ENCODE measurements at places on chromosomes 6 and 20. TPM values are rescaled to one million over a fixed set of nuclear protein-coding genes. Genes with fewer than 3 reads are reported as not detected.

DNA sequence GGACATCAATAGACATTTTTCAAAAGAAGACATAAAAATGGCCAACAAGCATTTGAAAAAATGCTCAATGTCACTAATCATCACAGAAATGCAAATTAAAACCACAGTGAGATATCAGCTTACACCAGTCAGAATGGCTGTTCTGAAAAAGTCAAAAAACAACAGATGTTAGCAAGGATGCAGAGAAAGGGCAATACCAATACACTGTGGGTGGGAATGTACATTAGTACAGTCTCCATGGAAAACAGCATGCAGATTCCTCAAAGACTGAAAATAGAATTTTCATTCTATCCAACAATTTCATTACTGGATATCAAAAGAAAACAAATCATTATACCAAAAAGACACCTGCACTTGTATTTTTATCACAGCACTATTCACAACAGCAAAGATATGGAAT is 85.3 kb downstream of the DCDC2 start:
- no peak for DNase-seq

DNA sequence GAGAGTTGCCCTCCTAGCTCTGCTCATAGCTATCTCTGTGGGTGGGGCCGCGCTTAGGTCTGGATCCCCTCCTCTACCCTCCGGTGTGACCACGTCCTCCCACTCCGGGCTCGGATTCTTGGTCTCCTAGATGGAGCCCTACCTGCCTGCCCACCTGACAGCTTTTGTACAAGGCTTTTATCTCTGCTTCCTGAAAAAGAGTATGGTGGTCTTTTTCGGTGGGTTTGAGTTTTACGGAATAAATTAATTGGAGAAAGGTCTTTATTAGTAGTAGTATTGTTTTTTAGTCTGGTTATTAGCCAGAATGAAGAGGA is 773 bp downstream of the SMAP1 start:
- DNase-seq: no peak

- DNase-seq: peak; percentile 71
Measured at GRCh38 chr6:150418827-150419594, 50.2 kb downstream of the IYD start.

DNA sequence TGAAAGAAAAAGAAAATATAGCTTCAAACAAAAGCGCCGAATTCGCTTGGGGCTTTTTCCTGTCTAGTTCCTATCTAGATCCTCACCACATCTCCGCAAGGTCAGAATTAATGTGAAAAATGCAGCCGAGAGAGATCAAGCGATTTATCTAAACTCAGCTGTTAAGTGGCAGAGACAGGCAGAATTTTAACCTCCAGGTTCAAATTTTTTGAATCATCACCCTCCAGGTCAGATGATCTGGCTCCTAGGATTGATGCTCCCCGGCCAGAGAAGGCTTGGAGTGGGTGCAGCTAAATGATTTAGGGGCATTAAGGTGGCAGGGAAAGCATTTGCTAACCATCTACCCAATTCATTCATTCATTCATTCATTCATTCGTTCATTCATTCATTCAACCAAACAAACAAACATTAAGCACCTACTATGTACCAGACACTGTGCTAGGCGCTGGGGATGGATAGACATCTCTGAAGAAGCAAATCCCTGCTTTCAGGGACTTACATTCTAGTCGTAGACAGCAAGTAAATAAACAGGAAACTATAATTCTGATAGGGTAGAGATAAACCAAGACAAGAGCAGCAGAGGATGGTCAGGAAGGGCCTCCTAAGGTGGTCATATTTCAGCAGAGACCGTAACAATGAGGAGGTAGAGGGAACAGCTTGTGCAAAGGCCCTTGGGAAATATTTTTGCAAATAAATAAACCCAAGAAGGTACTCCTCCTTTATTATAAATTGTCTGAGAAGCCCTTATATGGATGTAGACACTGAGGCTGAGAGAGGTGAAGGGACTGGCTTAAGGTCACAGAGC is 672 bp upstream of the UBE2V1 start:
- DNase-seq: no peak

DNA sequence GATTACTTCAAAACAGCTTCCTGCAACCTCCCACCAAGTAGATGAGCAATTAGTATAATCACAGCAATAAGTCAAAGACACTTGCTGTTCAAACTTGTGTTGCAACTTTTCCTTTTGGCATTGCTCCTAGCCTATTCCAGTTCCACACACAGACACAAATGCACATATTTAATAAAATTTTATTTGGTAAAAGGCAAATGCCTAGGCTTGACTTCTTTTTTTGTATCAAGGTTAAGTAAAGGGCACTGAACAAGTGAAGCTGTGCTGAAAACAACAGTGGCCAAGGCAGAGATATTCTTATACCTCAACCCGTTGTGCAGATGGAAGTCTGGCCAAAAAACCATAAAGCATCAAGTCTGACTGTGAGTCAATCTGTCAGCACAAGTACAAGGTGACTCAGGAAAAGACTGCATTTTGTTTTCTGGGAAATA is 708.4 kb upstream of the CITED2 start:
- DNase-seq: no peak

DNA sequence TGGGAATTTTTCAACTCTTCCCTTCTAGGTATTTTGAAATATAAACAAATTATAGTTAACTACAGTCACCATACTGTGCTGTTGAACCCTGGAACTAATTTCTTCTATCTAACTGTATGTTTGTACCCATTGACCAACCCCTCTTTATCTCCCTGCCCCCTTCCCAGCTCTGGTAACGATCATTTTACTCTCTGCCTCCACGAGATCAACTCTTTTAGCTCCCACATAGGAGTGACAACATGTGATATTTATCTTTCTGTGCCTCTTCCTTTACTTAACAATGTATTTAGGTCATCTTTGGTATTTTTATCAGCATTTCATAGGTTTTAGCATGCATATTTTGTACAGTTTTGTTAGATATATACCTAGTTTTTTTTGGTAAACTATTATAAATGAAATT is 45.9 kb downstream of the ASXL1 start:
- DNase-seq: no peak

DNA sequence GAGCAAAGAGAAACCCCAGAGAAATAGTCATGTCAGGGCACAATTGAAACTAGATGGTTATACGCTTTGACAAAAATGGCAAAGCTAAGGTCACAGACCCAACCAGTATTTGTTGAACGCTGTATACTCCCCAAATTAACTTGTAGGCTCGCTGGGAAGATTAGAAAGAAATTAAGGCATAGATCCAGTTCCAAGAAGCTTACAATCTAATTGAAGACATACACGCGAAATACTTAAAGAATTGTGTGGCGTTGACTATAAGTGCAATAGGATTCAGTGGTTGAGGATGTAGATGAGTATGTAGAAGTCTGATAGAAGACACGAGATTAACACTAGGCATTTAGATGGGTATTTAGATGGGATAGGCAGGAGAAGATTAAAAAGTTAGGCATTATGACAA is 525 bp downstream of the FAM229B start:
- no peak for DNase-seq

GRCh38 chr6:136252441-136252840 is 2.3 kb upstream of the MTFR2 start:
- DNase-seq: no peak

DNA sequence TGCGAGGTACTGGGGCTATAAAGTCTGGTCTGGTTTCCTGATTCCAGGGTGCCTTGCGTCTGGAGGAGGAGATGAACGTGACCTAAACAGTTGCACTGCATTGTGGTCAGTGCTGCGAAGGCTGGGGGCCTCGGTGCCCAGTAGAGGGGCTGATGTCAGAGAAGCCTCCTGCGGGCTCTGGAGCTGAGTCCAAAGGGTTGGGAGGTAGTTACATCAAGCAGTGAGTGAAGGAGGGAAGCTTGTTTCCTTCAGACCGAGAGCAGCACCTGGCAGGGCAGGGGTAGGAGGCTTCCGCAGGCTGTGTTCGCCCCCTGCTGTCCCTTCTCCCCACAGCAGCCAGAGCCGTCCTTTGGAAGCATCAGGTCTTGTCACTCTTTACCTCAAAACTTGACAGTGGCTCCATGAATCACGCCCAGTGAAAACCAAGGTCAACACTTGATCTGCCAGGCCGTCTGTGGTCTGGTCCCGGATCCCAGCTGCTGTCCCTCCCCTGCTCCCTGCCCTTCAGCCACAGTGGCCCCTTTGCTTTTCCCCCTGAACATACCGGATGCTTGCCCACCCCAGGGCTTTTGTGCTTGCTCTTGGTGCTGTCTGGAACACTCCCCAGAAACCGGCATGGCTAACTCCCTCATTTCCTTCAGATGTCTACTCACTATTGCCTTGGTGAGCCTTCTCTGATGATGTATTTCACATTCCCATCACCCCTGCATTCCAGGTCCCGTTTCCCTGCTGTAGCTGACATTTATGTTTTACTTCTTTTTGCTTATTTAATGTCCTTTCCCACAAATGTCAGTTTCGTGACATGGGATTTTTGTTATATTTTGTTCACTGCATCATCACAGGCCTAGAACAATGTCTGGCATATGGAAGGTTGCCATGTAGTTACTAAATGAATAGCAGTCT is 7.0 kb downstream of the DYNLRB1 start:
- peak; percentile 28 for DNase-seq

DNA sequence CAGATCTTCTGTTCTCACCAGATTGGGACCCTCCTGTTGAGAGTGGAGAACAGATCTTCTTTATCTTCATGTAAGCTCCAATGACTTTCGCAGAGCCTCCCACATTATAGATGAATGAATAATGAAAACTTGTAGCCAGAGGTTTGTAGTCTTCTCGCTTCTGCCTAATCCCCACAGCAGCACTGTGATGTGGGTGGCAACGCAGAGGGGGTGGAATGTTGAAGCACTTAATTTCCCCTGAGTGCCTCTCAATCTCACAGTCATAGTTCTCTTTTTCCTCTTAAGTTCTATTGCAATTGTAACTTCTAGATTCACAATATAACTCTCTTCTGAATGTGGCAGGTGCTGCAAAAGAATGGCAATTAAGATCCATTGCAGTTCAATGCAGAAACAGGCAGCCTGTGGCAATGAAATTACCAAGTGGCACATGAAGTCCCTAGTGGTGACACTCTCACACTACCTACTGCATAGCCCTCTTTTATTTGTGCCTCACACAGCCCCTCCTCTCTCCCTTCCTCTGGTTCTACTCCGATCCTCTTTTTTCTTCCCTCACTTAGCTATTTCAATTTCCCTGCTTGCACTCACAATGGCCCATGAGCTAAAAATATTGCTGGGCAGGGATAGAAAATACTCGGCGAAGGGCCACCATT is 281.9 kb downstream of the UBE3D start:
- no peak for DNase-seq

DNA sequence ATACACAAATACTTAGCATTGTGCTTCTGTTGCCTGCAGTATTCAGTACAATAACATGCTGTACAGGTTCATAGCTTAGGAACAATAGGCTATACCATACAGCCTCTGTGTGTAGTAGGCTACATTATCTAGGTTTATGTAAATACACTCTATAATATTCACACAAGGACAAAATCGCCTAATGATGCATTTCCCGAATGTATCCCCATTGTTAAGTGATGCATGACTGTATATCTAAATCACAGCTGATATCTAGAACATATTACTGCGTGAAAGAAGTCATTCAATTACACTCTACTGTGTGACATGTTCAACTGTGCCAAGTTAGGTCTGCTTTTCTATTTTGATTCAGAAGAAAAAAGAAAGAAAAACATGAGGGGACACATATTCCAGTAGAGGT is 633.5 kb downstream of the RFPL4B start:
- DNase-seq: no peak

- no peak for DNase-seq
Measured at GRCh38 chr6:116828983-116829382, at the start of gene GPRC6A. Gene GPRC6A (minus strand): TSS chr6:116829083. CDS start chr6:116829013, 70 bp downstream.

GRCh38 chr20:17679941-17680835 is 1.9 kb downstream of the RRBP1 start:
- DNase-seq: peak; percentile 66

GRCh38 chr6:108321253-108321747 is 26.4 kb downstream of the AFG1L start:
- no peak for DNase-seq

- DNase-seq: no peak
Measured at GRCh38 chr6:101403216-101403945, 9.9 kb downstream of the GRIK2 start.

DNA sequence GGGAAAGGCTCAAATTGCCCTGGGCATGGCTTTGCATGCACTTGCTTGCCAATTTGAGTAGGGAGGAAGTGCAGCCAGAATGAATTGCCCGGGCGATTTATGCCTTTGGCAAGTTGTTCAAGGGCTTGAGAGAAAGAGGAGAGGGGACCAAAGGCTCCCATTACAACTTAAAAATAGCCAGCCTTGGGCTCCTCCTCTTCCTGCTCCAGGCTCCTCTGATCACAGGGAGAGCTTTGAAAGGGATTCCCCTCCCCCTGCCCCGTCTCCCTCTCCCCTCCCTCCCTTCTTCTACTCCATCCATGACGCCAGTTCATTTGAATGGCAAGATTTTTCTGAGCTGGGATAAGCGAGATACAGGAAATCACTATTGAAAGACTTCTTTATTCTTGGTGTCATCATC is 304.9 kb upstream of the JAG1 start:
- no peak for DNase-seq

DNA sequence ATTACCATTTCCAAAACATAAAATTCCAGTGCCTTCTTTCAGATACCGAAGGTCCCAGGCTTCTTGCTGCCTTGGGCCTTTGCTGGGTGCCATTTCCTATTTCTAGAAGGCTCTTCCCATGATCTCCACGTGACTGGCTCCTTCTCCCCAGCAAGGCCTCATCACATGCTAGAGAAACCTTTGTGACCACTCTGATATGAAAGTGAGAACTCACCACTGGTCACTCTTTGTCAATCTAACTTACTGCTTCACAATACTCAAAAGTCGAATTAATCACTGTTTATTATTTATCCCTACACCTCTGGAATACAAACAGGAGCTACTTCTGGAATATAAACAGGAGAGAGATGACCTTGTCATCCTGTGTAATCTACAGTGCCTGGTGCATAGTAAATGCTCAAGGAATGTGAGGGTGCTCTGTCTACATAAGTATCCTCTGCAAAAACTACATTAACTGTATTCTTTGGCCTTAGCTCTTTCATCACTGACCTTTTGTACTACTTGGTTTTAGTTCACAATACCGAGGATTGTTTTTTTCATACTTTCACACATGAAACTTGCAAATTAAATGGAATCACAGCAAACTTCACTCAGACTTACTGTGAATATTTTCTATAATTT is 1.6 kb downstream of the STX7 start:
- peak; percentile 47 for DNase-seq

The MROH8 gene
- 1.8 TPM for total RNA-seq

The PET117 gene
- 21.8 TPM for total RNA-seq

The SKIC2 gene
- 81.3 TPM for total RNA-seq

The C6orf132 gene
- total RNA-seq: 41.2 TPM

The OXT gene
- total RNA-seq: 0.46 TPM

The NKX2-4 gene
- total RNA-seq: not detected

Measured in mucosa of gallbladder (tissue), 1 donor.